Fibroblast of skin of right biceps (primary cell): ENCODE measurements at places on chromosomes 6 and 20.

- DNase-seq = peak; percentile 29
These were observed 72.1 kb downstream of the AFDN start for GRCh38 chr6:167898673-167899311.

GRCh38 chr6:97778290-97779038, 495.4 kb upstream of the MMS22L start:
- DNase-seq = no peak

DNA sequence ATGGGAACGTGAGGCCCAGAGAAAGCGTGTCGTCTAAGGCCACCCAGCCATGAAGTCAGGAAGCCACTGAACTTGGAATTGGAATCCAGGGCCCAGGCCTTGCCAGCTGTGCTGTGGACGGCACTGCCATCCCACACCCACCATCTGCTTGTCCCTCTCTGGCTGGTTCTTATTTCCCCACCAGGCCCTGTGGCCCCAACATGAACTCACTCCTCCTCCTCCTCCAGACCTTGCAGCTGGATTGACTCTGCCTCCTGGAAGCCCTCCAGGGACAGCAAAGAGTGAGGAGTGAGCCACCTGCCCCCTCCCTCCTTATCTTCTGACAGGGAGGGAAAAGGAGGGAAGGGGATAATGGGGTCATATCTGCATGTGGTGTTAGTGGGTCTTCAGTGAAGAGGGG, 16.0 kb upstream of the IP6K3 start:
- peak; percentile 18 for DNase-seq

DNA sequence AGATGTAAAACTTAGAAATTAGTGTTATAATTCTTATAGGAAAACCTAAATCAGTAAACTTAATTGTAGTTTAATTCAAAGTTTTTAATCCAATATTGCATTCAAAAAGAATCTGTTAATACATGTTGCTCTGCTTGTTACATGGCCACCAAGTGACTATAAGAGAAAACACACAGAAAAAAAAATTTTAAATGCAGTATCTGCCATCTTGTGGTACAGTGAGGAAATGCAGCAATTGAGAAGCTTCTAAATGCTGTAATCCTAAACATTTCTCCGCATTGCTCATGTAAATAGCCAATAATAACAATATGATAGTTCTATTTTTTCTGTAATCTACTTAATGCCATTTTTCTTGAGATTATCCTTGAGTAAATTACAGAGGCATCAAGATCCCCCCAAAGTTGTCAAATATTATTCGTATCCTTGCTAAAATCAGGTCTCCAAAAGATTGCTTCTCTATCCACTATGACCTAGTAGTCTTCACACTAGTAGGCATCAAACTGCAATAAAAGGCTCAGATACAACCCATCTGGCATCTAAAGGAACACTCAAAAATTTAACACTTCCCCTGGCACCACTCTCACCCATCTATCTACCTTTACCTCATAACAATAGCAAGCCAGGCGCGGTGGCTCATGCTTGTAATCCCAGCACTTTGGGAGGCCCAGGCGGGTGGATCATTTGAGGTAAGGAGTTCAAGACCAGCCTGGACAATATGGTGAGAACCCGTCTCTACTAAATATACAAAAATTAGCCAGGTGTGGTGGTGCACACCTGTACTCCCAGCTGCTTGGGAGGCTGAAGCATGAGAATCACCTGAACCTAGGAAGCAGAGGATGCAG, 34.6 kb downstream of the HDAC2 start:
- peak; percentile 73 for DNase-seq

DNA sequence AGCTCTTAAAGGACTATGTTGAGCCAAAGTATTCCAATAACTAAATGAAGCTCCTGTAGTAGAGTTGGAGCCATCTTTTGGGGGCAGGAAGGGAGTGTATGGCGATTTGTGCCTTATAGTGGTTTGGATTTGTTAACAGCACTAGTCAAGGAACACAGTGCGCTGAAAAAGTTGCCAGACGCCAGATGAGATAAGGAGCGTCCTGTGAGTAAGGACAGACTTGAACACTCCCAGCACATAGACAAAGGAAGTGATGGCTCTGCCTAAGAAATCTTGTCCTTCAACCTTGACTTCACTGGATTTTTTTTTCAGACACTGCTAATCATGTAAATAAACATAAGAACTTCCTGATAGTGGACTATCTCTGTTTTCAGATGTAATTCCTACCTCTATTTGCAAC, 136.9 kb downstream of the TRMT11 start:
- no peak for DNase-seq

DNA sequence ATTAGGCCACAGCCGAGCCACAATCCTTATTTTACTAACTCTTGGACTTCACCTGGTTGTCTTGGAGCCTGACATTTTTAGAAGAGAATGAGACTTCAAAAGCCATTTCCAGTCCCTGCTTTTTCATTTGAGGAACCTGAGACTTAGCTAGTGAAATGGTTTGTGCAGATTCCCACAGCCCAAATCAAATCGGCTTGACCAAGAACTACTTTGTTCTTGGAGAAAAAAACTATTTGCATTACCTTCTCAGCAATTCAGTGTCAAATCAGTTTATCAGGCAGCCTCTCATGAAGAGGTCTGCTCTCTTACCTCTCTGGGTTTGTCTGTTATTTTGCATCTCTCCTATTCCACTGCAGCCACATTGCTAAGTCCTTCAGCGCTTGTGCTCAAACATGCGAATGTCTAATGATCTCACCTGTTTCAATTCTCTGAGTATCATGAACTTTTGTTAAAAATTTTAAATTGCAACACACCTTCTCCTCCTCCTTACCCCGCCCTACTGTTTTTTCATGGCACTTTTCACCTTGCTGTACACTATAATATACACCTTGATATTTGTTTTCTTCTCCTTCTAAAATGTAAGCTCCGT, 573 bp upstream of the IFNGR1 start:
- DNase-seq = no peak

- no peak for DNase-seq
These were observed 791 bp upstream of the STX11 start for GRCh38 chr6:144149558-144149893.

- DNase-seq = peak; percentile 98
These were observed 71.8 kb upstream of the TMEM181 start for GRCh38 chr6:158488065-158488464.

DNA sequence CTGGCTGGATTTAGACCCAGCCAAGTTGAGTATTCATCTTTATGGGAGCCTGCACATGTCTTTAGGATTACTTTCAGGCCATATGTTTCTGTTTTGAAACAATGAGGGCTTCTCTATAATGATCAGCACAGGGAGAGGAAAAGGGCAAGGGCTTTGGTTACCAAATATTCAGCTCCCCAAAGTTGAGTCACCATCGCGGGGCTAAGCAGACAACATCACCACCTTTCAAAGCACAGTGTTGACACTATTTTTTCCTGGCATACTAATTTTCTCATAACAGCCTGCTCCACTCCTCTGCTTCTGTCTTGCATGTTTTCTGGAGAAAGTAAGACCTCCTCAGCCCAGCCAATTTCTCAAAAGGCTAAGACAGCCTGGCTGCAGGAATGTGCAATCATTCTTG, 4.9 kb downstream of the SCML4 start:
- peak; percentile 12 for DNase-seq

DNA sequence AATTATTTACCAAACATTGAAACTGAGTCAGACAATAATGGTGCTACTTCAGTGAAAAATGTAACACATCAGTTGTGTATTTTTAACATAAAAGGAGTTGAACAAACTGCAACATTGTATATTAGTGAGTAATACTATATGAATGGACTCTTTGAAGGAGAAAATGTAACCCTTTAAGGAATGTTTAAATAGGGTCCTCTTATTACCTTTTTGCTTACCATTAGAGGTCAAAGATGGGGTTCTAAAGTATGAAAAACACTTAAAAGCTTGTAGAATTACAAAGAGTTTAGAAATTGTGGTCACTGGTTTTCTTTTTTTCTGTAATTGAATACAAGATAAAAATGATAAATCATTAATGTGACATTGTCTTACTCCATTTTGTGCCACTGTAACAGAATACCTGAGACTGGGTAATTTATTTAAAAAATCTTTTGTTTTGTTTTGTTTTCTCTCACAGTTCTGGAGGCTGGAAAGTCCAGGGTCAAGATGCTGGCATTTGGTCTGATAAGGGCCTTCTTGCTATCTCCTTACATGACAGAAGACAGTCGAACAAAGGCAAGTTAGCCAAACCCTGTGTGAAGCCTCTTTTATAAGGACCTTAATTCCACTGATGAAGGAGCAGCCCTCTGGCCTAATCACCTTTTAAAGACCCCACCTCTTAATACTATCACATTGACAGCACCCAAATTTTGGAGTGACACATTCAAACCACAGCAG, 43.2 kb downstream of the SESN1 start:
- DNase-seq = peak; percentile 27
